Thoracic aorta (tissue), 2 donors: ENCODE measurements at places on chromosomes 6 and 20. TPM values are rescaled to one million over a fixed set of nuclear protein-coding genes. Genes with fewer than 3 reads are reported as not detected.

GRCh38 chr6:150006961-150007464 lies 18.3 kb downstream of the RAET1L start:
- DNase-seq: no peak

GRCh38 chr6:71887744-71888230 lies 1.4 kb downstream of the RIMS1 start:
- no peak for DNase-seq

DNA sequence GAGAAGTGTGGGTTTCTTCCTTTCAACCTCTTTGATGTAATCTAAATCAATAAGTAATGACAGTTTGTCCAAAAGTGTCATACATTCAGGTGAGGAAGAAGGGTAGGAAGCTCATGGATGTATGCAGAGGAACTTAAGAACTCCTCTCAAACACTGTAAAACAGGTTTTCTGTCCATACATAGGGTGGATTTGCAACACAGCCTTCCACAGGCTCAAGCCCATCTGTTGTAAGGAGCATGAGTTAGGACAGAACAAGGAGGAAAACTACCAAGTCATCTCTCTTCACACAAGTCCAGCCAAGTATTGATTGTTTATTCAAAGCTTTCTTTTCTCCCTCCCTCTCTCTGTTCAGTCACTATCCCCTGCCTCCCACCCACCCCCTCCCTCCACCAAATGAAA lies 49.0 kb upstream of the CDYL start:
- DNase-seq: no peak

GRCh38 chr20:47269309-47270165 lies 87.0 kb downstream of the ZMYND8 start:
- DNase-seq: no peak

GRCh38 chr6:23826572-23826971 lies 299.4 kb upstream of the NRSN1 start:
- DNase-seq: no peak

- no peak for DNase-seq
These were observed 41.0 kb upstream of the SMIM8 start for GRCh38 chr6:87281426-87281825.

- no peak for DNase-seq
These were observed 47.0 kb upstream of the CHRNA4 start for GRCh38 chr20:63407928-63408683.

DNA sequence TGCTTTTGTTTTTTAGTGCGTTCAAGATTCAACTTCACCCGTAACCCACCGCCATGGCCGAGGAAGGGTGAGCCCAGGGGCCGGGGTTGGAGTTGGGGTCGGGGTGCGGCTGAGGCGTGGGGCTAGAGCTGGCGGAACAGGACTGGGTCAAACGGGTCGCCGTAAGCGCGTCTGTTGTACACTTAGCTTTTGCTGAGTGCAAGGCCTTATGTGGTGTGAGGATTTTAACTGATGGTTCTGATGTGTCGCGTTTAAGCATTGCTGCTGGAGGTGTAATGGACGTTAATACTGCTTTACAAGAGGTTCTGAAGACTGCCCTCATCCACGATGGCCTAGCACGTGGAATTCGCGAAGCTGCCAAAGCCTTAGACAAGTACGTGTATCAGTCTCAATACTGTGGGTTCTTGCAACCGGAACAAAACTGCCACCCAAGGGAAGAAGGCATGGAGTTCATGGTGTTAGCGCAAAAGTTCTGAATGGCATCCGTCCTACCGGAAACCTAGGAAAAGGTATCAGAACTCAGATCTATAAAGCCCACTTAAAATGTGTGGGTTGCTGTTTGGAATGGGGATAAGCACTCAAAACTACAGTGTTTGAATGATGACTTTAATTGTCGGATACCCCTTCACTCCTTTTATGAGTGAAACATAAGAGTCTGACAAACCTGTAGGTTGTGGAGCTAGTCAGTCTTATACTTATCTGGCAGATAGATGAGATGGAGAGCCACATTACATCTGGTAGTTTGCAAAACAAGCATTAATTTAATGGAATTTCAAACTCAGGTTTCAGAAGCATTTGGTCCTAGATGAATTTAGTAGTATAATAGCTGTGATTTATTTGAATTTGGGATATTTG lies 574 bp downstream of the RPS12 start:
- no peak for DNase-seq

- DNase-seq: no peak
These were observed 55.2 kb upstream of the BEND6 start for GRCh38 chr6:56899753-56900152.

DNA sequence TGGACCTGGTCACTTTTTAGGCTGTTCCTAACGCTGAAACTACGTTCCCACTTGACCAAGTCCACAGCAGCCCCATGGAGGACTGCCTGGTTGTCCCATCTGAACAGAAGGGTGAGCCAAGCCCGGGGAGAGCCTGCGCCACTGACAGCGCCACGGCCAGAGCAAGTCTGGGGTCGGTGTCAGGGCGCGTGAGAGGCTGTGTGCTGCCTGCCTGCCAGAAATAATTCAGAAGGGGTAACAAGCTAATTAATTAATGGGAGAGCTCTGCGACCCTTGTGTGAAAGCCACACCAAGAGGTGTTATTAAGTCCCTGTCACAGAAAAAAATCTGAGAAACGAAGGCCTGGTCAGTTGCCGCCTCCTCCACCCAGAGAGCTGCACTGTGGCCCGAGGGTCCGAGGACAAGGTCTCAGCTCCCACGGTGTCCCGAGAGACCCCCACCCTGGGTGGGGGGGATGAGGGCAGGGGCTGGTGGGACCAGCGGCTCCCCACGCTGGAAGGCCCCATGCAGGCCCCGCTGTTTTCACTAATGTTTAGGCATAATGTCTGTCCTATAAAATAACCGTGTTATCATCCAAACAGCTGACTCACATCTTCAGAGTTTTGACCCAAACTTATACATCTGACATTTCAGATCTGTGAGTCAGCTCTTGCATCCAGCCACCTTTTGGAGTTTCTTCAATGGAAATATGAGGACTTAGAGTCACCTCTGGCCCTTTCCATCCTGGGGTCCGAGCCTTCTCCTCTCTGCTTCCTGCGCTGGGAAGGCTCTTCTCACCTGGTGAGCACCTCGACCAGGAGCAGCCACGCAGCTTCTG lies 58.5 kb downstream of the DLL1 start:
- DNase-seq: no peak

DNA sequence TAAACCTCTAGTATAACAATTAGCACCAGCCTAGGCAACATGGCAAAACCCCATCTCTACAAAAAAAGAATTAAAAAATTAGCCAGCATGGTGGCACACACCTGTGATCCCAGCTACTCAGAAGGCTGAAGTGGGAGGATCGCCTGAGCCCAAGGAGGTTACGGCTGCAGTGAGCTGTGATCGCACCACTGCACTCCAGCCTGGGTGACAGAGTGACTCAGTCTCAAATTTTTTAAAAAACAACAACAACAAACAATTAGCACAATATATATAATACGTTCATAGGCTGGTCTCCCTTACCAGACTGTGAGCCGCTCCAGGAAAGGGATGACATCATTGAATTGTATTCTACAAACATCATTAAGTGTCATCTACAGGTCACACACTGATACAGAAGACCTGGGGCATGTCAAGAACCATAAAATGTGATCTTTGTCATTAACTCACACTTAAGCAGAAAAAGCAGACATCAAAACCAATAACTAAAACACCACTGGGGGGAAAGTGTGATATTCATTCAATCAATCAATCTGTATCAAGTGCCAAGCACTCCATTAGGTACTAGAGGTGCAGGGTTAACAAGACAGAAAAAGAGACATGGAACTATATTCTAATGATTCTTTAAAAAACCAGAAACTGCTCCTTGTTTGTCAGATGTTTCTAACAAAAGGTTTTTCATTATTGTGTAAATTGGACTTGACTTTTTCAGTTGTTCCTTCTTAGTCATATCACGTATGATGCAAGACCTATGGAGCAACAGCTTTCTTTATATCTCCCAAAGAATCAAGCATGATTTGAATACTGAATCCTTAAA lies 17.8 kb downstream of the MAP3K5 start:
- no peak for DNase-seq

DNA sequence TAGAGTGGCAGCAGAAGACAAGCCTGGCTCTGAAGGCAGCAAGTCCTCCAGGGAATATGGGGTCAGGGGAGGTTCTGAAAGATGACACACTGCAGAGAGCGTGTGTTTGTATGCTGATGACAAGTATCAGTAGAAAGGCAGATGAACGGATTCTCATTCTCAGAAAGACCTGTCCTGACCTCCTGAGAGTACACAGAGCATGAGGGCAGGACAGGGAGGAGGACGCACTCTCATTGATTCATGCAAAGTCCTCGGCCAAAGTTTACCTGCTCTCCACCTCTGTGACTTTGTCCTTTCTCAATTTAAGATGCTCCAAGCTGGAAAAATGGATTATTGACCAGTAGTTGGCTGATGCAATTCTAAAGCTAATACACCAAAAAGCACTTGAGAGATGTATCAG lies 156.7 kb downstream of the LPA start:
- no peak for DNase-seq

DNA sequence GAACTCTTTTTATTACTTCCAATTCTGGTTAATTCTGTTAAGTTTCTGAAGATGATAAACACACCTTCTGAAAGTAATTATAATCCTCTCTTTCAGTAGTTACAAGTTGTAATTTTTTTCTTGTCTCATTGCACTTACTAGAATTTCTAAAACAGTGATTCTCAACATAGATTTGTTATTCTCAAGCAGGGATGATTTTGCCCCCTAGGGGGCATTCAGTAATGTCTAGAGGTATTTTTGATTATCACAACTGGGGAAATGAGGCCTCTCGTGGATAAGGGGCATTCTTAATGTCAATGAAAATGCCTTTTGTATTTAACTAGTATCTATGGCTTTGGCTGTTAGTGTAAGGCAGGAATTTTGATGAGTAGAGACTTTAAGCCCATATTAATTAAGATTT lies 39.4 kb upstream of the MAFB start:
- DNase-seq: no peak

- no peak for DNase-seq
These were observed 144.5 kb downstream of the MAP3K7 start for GRCh38 chr6:90442366-90442765.

DNA sequence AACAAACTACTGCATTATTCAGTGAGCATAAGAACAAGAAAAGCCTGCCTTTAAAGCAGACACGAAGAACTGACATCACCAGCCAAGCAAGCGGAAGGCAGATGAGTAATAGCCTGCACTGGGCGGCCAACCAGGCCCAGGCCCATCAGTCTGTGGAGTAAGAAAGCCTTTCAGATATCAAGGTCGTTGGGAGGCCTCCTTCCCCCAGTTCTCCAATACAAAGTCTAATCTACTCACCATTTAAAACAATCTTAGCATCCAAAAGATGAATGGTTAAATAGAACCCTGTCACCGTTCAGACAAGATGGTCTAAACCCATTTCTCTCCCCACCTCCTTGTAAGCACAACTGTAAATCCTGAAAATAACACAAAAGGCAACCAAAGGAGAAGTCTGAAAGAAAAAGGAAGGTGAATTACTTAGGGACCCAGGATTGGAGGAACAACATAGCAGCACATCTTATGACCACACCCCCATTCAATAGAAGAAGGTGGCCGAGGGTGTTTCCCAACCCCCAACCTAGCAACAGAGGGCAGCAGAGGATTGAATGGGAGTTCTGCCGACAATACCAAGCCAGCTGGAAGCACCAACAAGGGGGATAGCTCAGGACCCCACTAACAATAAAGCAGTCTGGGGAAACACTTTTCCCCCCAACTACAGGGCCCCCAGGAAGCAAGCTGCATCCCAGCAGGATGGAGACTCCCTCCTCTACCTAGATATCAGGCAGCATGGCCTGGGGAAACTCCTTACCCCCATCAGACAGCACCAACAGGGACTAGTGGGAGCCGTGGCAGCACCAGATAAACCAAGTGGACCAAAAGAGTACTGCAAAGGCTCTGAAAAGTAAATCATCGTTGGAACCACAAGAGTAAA lies 67.9 kb downstream of the ZHX3 start:
- DNase-seq: no peak

- no peak for DNase-seq
These were observed 83.4 kb downstream of the JARID2 start for GRCh38 chr6:15329197-15329671.

DNA sequence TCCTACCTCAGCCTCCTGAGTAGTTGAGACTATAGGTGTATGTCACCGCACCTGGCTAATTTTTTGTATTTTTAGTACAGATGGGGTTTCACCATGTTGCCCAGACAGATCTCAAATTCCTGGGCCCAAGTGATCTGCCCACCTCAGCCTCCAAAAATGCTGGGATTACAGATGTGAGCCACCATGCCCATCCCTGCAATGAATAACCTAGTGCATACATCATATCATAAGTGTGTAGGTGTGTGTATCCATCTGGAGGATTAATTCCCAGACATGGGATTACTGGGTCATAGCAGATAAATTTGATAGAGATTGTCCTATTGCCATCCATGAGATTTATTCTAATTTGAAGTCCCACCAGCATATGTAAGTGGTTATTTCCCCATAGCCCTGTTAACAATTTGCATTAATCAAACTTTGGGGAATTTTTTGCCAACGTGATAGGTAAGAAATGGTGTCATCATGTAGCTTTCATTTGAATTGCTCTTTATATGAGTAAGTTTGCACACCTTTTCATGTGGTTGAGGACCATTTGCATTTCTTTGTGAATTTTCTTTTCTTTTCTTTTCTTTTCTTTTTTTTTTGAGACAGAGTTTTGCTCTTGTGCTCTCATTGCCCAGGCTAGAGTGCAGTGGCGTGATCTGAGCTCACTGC lies 29.9 kb upstream of the BACH2 start:
- DNase-seq: no peak

- no peak for DNase-seq
These were observed 27.4 kb upstream of the SCRT2 start for GRCh38 chr20:703006-703405.

DNA sequence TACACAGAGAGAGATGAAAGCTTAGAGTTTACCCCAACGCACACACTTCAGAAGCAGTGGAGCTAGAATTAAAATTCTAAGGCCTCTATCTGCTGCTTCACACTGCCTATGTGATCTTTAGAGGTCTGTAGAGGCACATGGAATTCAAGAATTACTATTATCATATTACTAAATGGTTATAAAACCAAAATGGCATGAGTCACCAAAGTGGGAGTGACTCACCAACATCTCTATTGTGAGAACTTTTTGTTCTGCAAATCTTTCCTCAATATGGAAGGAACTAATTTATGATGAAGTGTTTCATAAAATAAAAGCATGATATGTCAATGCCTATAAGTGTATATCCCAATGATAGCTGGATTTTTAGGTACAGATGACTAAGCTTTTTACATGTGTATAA lies 28.5 kb upstream of the TMEM244 start:
- no peak for DNase-seq

DNA sequence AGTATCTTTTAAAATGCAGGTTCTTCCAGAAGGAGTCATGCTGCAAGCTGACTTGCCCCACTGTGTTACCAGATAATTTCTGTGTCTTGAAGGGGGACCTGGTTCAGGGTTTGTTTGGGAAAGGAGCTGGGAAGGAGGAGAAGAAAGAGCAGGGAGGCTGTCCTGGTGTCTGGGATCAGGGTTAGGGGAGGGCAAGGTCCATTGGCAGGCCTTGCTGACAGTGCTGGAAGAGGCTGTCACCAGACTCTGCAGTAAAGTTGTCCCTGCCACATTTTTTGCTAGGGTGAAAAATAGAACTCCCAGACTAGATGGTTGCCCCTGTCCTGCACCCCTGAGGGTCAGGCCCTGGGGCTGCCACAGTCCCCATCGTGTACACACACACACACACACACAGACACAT lies 14.9 kb downstream of the GLP1R start:
- DNase-seq: no peak

DAAM2 gene
- 61.5 TPM for total RNA-seq

NFATC2 gene
- 24.5 TPM for total RNA-seq

GLP1R gene
- not detected for total RNA-seq

CPNE5 gene
- 1.6 TPM for total RNA-seq

EPHA7 gene
- 0.14 TPM for total RNA-seq

CLVS2 gene
- 0.07 TPM for total RNA-seq

GPR63 gene
- total RNA-seq: 0.99 TPM

MUC21 gene
- total RNA-seq: not detected

PLCB4 gene
- 15.3 TPM for total RNA-seq

SSTR4 gene
- not detected for total RNA-seq
